ENCODE measurements at places on chromosomes 1 and 21. TPM values are rescaled to one million over a fixed set of nuclear protein-coding genes. Genes with fewer than 3 reads are reported as not detected.

Gene GRHL3
- polyA plus RNA-seq = not detected

Gene DEPDC1
- polyA plus RNA-seq = 2.4 TPM

Gene ATP1A2
- polyA plus RNA-seq = 0.12 TPM

Gene AGMAT
- polyA plus RNA-seq = not detected

Gene RGS8
- 8.3 TPM for polyA plus RNA-seq

Gene SLC35A3
- 28.1 TPM for polyA plus RNA-seq

Gene CD160
- not detected for polyA plus RNA-seq
